ENCODE measurements at places on chromosomes 7 and 10.

DNA sequence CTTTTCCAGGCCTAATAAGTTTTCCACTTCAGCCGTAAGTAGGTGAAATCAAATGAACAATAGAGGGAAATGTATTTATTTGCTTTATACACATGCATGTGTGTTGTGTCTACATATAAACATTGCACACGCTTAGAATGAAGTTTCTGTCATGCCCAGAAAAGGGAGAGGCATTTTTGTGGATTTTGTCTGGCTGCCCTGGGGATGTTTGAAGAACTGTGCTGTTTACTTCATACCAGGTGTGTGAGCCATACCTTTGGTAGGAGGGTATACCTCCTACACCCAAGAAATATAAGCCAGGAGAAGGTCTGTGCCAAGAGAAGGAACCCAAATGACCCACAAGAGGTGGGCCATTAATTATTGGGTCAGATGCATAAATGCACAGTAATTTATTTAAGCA lies 12.8 kb downstream of the GATAD1 start:
- DNase-seq = no peak

DNA sequence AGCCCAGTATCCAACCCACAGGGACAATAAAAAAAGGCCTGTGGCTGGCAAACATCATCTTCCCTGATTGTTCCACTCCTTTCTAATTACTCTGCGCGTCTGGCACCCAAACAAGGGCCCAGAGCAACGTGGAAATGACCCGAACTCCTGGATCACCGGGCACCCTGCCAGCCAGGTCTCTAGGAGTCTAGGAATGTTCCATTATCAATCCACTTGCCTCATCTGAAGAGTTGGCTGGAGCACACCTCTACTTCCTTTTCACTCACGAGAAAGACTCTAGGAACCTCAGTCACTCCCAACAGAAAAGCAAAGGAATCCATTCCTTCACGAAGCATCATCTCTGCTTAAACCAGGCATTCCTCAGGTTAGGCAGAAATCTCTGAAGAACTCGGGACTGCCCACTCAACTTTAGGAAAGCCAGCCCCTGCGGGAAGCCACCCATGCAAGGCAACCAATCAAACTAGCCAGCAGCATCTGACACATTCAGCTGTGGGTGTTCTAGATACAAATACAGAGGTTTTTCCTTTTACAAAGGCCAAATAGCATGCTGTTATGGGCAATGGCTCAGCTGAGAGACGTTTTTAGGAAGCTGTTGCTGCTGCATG lies 37.7 kb downstream of the ATXN7L1 start:
- no peak for DNase-seq

- DNase-seq = no peak
Observed at GRCh38 chr7:111763221-111763801, 201.0 kb upstream of the IMMP2L start.

DNA sequence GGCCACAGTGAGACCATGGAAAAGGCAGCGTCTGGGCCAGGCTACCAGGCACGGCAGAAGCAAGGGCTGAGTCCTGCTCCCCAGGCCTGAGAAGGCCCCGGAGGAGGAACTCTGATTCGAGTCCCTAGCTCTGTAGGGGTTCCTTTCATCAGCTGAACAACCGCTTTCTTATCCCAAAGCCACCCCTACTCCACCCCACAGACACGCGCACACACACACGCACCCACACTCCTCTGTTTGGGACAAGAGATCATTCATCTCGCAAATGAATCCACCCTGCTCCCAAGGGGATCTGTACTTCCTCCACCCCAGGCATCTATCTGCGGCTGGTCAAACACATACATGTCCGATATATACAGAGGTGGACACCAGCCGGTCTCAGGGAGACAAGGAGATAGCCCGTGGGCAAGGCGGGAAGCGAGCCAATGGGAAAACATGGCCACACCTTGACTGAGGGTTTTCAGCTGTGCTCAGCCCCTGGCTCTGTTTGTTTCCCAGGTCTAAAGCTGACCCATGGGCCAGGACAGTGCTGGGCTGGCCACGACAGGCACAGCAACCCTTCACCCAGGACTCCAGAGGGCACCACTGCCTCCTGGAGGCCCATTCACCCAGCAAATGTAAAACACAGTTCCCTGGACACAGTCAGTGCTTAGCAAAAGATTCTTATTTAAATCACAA lies 7.3 kb downstream of the ZCCHC24 start:
- DNase-seq = no peak

GRCh38 chr10:12218991-12219390 lies 23.0 kb downstream of the CDC123 start:
- no peak for DNase-seq

- no peak for DNase-seq
Observed at GRCh38 chr7:90692947-90693346, 96.8 kb downstream of the CDK14 start.

GRCh38 chr7:52825611-52826010 lies 209.8 kb upstream of the POM121L12 start:
- no peak for DNase-seq

DNA sequence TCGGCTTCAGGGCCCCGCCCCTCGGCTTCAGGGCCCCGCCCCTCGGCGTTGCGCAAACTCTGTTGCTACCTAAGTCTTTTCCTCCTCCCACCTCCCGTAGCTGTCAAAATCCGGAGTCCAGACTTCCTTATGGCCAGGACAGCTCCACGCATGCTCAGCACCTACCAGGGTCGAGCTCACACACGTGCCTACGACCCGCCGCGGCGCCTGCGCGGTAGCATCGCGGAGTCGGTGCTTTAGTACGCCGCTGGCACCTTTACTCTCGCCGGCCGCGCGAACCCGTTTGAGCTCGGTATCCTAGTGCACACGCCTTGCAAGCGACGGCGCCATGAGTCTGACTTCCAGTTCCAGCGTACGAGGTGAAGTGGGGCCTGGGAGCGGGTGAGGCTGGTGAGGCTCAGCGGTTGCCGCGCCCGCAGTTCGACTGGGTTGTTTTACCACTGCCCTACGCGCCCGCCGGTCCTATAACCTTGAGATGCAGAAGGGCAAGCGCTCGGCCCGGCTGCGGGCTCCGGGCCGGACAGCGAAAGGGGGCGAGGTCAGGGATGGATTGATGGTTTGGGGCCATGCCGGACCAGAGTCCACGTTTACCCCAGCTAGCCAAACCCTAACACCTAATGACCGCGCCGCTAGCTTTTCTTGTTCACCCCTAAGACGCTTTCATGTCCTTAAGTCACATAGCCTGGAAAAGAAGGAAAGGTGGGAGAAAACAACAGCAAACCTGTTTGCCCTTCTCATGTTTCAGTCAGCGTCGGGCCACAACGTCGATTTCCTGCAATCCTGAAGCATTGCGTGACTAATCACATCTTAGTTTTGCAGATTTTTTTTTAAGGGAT lies at the start of gene CISD1:
CISD1 (plus strand) TSS at position 217 of the 836 bp plus-strand sequence; CDS start at position 329, 112 bp downstream.
- DNase-seq = peak; percentile 90

DNA sequence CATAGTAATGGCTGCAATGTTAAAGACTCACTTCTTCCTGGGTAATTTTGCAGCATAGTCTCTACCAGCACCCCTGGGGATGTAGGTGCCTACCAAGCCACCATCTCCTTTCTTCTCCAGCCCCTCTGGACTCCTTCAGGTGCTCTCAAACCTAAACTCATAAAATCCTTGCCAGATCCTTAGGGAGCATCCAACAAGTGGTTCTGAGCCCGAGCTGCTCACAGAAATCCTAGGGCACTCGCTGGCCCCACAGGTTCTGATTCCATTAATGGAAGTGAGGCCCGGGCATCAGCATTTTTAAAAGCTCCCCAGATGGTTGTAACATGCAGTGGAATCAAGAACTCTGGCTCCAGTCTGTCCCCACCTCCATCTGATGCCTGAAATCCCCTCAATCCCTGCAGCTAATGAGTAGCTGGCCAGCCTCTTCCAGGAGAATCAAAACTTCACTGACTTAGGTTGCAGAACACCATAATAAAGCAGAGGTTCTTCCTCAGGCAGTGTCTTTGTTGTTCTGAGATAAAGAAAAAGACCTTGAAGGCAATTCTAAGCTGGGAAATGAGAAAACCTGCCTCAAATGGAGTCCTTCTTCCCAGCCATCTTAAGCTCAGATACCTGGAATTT lies 336.8 kb downstream of the KCNMA1 start:
- no peak for DNase-seq

DNA sequence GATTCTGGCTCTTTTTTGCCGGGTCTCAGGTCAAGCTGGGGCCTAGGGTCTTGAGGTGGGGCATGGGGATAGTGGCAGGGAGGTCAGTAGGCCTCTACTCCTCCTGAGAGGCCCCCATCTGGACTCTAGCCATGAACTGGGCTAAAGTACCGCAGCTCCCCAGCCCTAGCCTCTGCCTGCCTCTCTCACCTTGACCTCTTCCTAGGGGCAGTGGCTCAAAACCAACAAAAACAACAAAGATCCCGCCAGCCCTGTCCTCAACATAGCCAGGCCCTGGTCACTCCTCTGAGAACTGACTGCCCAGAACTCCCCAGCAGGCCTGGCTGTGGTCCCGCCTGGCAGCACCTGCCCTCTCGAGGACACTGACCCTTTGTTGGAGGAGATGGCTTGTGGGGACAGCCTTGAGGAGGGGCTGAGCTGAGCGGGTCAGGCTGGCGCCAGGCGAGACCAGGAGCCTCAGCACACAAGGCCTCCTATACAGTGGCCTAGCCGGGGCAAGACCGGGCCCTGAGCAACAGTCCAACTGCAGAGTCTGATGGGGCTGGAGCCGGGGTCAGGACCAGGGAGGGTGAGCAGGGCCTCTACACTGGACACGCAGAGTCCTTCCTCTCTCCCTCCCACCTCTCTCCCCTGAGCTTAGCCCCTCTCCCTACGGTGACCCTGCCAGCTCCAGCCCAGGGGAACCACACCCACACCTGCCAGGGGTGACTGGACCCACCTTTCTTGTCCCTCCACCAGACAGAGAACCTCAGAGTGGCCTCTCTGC lies 11.6 kb upstream of the PPIF start:
- DNase-seq = no peak

GRCh38 chr7:149223761-149224160 lies 15.7 kb upstream of the ZNF212 start:
- no peak for DNase-seq

DNA sequence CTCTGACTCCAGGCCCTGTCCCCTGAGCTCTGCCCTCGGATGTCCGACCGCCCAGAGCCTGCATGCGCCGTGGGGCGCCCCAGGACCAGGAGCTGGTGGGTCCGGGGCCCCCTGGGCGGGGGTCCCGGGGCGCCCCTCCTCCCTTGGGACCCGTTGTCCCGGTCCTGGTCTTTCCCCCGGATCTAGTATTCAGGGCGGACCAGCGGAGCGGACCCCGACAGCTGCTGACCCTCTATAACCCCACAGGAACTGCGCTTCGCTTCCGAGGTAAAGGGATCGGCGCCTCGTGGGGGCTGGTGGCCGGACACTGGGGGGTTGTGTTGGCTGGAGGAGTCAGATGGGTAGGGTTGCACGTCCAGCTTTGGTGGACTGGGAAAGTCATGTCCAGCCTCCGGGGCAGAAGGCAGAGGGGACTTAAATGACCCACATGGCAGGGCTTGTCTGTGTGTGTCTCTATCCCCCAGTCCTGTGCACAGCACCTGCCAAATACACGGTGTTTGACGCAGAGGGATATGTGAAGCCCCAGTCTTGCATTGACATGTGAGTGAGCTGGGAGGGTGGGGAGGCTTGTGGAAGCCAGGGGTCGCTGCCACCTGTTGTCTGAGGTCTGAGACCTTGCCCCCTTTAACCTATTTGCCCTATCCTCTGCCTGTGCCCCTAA lies 520 bp downstream of the MOSPD3 start:
- DNase-seq = peak; percentile 12

- no peak for DNase-seq
Observed at GRCh38 chr7:116404389-116404788, 95.1 kb upstream of the CAV2 start.

- peak; percentile 50 for DNase-seq
Observed at GRCh38 chr10:68156373-68157185, 47.3 kb downstream of the MYPN start.

GRCh38 chr7:80640846-80641245 lies 2.4 kb downstream of the CD36 start:
- DNase-seq = no peak

GRCh38 chr7:131189488-131189887 lies 138.2 kb upstream of the MKLN1 start:
- no peak for DNase-seq

GRCh38 chr7:2567679-2568278 lies 9.0 kb downstream of the IQCE start:
- no peak for DNase-seq

DNA sequence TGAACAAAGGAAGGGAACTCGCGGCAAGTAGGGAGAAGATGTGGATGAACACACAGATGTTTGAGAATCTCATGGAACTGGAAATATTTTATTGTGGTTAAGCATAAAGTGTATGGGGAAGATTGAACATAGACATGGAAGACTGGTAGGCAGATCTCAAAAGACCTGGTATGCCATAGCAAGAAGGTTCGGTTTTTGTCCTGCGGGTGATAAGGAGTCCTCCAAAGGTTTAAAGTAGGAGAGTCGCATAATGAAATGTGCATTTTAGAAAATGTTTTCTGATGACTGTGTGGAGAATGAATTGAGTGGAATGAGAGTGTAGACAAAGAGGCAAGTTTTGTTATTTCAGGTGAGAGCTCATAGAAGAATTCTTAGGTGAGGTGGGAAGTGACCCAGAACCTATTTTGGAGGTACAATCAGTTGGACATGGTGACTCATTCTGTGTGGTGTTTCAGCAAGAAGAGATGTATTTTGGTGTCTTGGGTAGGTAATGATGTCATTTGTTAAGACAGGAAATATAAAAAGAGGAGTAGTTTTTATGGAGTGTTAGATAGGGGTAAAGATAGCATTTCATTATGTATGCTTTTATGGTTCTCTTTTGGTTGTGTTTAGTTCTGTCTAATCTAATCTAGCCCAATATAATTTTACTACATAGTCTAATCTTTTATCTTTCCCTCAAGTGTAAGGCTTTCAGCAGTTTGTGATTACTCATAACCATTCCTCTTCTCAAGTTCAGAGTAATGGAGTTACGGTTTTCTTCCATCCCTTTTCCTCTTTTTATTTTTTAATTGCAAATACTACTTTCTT lies 239.2 kb downstream of the EXOC4 start:
- DNase-seq = no peak

DNA sequence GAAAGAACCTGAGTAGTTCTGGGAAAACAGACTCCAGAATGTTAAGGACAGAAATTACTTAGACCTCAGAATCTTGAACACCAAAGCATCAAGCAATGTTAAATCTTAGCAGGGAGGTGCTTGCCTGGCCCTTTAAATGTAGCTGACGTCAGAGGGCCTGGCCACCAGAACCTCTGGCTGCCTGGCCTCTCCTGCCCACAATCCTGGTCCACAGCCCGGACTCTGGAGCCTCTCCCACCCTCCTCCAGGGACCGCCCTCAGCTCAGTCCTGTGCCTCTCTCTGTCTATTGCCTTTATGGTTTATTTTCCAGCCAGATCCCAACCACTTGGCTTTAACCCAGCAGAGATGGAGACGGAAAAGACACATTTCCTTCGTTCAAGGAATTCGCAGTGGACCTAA lies 42.2 kb upstream of the EGR2 start:
- DNase-seq = no peak

- no peak for DNase-seq
Observed at GRCh38 chr10:103708627-103709288, 146.6 kb downstream of the SH3PXD2A start.
